ENCODE measurements at places on chromosomes 6 and 20. TPM values are rescaled to one million over a fixed set of nuclear protein-coding genes. Genes with fewer than 3 reads are reported as not detected.
A peak's percentile ranks its signal among the peaks of the same experiment; 100 is the strongest.

GRCh38 chr6:79040083-79040482 lies 38.0 kb downstream of the PHIP start:
- no peak for DNase-seq

DNA sequence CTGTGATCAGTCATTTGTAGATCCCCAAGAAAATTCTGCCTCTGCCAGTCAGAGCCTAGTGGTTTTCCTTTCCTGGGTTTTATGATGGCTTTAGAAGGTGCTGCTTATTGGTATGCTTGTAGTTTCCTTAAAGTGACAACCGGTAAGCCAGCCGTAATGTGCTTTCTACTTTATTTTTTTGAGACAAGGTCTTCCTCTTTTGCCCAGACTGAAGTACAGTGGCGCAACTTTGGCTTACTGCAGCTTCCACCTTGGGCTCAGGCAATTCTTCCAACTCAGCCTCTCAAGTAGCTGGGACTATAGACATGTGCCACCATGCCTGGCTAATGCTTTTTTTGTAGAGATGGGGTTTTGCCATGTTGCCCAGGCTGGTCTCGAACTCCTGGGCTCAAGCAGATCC lies 23.5 kb downstream of the MCM8 start:
- DNase-seq, result peak; percentile 22

GRCh38 chr6:142700671-142701312 lies 244.2 kb downstream of the HIVEP2 start:
- DNase-seq, result no peak

- no peak for DNase-seq
These were observed 174.0 kb downstream of the AIG1 start for GRCh38 chr6:143234734-143235133.

DNA sequence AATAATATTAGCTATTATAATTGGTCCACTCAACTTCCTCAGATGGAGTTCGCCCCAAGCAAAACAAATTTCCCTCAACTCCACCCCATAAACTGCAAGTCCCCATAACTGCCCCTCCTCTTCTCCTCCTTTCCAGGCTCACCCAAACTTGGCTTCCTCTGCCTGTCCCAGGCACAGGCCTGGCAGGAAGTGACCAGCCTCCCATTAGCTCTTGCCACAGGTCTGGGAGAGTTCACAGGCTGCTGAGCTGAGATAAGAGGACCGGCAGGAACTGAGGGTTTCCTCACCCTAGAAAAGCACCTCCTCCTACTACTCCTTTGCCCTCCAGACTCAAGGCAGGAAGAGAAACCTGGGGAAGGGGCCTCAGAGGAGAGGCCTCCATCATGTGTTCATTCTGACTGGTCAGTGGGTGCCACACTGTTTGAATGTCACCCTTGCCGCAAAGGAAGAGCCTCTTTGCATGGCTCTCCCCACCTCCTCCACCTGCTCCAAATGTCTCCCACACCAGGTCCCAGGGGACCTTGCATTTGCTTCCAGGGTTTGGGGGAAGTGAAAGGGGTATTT lies 24.5 kb upstream of the SMIM29 start:
- DNase-seq, result no peak

GRCh38 chr6:36873612-36874442 lies 776 bp downstream of the PPIL1 start:
- DNase-seq, result peak; percentile 53

DNA sequence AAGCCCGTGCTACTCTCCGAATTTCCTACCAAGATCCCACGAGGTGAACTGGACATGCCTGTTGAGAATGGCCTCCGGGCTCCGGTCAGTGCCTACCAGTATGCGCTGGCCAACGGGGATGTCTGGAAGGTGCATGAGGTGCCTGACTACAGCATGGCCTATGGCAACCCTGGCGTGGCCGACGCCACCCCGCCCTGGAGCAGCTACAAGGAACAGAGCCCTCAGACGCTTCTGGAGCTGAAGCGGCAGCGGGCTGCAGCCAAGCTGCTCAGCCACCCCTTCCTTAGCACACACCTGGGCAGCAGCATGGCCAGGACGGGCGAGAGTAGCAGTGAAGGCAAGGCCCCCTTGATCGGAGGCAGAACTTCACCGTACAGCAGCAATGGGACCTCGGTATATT lies 8.0 kb upstream of the FAM83D start:
- DNase-seq, result no peak

Gene PAK5
- not detected for total RNA-seq

Gene TRIM39
- total RNA-seq, result 13.6 TPM

Gene GPX5
- total RNA-seq, result not detected

Gene FAM209B
- total RNA-seq, result not detected

Gene ATP9A
- 55.1 TPM for total RNA-seq
